Activated T-cell treated with anti-CD3 and anti-CD28 coated beads, Interleukin-2, amount 50 U/mL, for 4 hours (primary cell): ENCODE measurements at places on chromosomes 6 and 20. TPM values are rescaled to one million over a fixed set of nuclear protein-coding genes. Genes with fewer than 3 reads are reported as not detected.
A peak's percentile ranks its signal among the peaks of the same experiment; 100 is the strongest.

PRSS16 gene
- 0.15 TPM for total RNA-seq

- DNase-seq: peak; percentile 67
These were observed 8.0 kb downstream of the TP53RK start for GRCh38 chr20:46681032-46681854.

NAA20 gene
- 121 TPM for total RNA-seq

DNA sequence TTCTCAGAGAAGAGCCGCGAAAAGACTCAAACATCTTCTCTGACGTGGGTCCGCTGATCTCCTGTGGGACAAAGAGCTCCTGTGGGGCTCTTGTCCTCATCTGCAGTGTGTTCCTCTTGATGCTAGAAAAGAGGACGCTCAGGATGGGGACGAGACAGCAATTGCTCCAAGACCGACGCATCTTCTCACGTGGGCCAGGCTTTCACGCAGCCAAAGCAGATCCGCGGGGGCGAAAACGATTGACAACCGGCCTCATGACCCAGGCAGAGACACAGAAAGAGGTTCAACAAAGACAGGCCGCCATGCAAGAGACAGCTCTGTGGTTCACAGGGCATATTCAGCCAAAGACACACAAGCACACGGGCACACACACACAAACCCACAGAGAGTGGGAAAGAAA, 971.8 kb upstream of the DEFB115 start:
- DNase-seq: no peak

DNA sequence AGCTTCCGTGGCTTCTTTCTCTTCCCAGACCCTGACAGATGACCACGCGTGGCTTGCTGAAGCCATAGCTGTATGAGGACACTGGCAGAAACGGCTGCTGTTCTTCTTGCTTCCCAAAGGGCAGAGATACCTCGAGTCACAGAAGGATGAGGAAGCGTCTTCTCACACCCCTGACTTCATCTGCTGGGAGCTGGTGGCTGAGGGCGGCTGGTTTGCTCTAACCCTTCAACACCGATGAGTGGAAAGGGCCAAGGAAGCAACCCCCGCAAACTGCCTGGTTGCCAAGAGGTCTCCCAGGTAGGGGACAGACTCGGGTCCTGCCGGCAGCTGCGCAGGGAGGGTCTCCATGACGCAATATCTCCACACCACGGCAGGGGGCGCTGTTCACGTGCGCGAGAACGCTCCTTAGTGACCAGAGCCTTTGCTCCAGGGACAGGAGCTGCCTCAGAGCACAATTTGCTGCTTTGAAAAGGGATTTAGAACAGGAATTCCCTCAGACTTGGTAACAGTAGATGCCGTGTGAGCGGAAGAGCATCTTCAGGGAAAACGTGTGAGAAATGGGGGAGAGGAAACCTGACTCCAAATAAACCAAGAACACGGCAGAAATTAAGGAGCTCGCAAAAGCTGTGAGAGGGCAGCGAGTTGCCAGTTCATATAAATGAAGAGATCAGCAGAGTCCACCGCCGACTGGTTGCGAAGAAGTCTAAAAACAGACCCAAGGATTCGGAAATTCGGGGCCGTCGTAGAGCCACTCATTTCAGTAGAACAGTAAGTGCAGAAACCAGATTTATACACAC, 80.2 kb downstream of the ERMARD start:
- peak; percentile 65 for DNase-seq
